T-helper 1 cell (primary cell): ENCODE measurements at places on chromosomes 3 and 15.

GRCh38 chr3:176566757-176567156 is 630.5 kb downstream of the TBL1XR1 start:
- no peak for DNase-seq

GRCh38 chr15:29687204-29687815 is 135.0 kb downstream of the TJP1 start:
- no peak for DNase-seq

GRCh38 chr3:130662501-130662996 is 84.1 kb downstream of the PIK3R4 start:
- DNase-seq, result no peak

DNA sequence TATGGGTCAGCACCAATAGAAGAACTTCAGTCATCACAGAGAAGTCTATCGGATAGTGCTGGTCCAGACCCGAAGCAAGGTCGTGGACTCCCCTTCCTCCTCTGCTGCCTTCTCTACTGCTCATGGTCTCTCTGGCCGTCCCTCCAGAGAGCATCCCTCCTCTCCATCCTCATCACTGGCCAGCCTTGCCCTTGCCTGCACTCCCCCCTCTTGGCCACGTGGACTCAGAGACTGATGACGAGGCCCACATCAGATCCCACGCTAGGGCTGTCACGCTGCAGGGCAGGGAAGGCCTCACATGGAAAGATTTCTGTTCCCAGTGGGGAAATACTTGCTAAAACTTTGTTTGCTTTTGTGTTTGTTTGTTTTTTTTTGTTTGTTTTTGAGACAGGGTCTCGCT is 35.3 kb downstream of the IGDCC3 start:
- no peak for DNase-seq

GRCh38 chr15:86044981-86045380 is 34.7 kb upstream of the AGBL1 start:
- no peak for DNase-seq

GRCh38 chr3:71152892-71153265 is 430.6 kb downstream of the FOXP1 start:
- no peak for DNase-seq

GRCh38 chr3:74023395-74023794 is 398.7 kb upstream of the PDZRN3 start:
- DNase-seq, result no peak

DNA sequence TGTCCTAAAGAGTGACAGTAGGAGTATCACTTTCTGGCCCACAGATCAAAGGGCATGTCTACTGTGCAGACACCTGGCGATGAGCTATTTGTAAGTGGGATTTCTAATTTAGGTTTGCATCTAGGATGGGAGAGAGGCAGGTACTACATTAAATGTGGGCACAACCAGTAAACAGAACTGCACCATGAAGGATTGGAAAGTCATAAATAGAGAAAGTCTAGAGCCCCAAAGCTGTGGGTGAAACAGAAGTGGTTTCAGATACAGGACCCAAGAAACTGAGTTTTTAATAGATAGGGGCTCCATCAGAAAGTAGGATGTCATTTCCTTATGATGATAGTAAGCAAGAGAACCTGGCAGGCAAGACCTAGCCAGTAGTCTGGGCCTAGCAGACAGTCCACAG is 35.2 kb upstream of the SPPL2A start:
- no peak for DNase-seq

DNA sequence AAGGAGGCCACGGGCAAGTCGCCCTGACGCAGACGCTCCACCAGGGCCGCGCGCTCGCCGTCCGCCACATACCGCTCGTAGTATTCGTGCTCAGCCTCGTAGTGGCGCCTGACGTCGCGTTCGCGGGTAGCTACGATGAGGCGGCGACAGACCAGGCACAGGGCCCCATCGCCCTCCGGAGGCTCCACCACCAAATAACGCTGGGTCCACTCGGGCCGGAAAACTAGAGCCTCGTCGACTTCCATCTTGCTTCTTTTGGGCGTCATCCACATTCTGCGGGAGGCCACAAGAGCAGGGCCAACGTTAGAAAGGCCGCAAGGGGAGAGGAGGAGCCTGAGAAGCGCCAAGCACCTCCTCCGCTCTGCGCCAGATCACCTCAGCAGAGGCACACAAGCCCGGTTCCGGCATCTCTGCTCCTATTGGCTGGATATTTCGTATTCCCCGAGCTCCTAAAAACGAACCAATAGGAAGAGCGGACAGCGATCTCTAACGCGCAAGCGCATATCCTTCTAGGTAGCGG is at the start of gene EPM2AIP1:
EPM2AIP1 (minus strand) TSS at position 326 of the 520 bp plus-strand sequence; CDS start at position 272, 54 bp downstream.
- DNase-seq, result no peak

DNA sequence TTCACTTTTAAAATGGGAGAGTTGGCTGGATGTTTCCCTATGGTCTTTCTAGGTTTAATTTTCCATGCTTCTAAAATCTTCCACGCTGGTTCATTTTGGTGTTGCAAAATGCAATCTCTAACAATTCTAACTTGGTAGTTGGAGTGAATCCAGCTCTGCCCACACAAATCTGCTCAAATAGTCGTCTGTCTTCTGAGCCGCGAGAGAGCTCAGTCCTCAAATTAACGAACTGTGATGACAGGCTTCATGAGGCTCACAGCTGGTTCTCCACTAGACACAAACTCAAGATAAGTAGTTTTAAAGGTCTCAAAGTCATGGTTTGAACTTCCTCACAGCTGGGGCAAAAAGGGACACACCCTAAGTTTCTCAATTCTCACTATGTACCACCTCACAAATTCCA is 178.6 kb upstream of the LYSMD4 start:
- DNase-seq, result no peak

DNA sequence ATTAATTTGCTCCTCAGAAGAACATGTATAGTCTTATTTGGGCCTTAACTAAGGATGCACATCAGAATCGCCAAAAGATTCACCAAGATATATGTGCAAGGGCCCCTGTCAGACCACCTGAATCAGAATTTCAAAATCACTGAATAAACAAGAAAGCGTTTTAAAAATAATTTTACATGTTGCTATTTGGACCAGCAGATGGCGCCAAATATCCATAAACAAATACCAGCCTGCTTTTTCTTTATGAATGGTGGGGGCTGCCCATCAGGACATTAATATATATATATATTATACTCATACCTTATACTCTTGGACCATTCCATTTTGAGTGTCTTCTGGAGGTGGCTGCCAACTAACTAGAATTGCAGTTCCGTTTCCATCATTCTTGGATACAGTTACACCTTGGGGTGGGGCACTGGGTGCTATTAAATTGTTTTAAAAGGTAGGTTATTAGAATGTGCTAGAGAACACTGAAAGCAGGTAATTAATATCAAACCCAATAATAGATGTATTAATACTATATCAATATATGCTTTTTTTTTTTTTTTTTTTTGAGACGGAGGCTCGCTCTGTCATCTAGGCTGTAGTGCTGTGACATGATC is 1108.3 kb downstream of the ROBO1 start:
- DNase-seq, result no peak

GRCh38 chr3:33798113-33798417 is 365 bp upstream of the PDCD6IP start:
- DNase-seq, result no peak
